Heart right ventricle (tissue), 16 donors: ENCODE measurements at places on chromosomes 13 and 19.

GRCh38 chr19:29687244-29687896, 22.1 kb downstream of the PLEKHF1 start:
- no peaks in the 10 kb centered on the region for H3K36me3 ChIP-seq
- DNase-seq, result no peak
- no peak overlapping the region for H3K4me3 ChIP-seq
- no peaks in the 10 kb centered on the region for H3K27me3 ChIP-seq
- H3K4me1 ChIP-seq, result no peaks in the 10 kb centered on the region

DNA sequence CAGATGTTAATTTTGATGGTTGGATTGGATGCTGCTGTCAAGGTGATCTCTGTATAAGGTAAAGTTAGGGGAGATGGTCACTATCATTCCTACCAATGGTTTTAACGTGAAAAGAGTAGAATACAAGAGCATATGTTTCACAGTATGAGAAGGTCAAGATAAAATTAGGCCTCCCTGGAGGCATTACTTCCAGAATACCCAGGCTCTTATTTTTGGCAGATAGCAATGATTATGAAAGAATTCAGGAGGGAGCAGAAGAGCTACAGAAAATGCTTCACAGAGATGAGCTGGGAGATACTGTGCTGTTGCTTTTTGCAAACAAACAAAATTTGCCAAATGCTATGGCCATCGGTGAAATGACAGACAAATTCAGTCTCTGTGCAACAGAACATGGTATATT, 547.5 kb upstream of the SPRY2 start:
- H3K27ac ChIP-seq, result peak overlapping the region; percentile 19
- no peaks in the 10 kb centered on the region for H3K36me3 ChIP-seq
- no peaks in the 10 kb centered on the region for H3K27me3 ChIP-seq
- H3K4me1 ChIP-seq, result no peaks in the 10 kb centered on the region

GRCh38 chr13:105255472-105255871, 1280.0 kb downstream of the EFNB2 start:
- H3K4me1 ChIP-seq, result no peaks in the 10 kb centered on the region
- DNase-seq, result no peak
- H3K4me3 ChIP-seq, result no peak overlapping the region
- no peaks in the 10 kb centered on the region for H3K27me3 ChIP-seq

GRCh38 chr19:10796653-10797052, 39.4 kb downstream of the TMED1 start:
- H3K4me3 ChIP-seq, result no peak overlapping the region
- no peak overlapping the region for H3K27ac ChIP-seq
- DNase-seq, result no peak
- peaks cover 95% of the 10 kb centered on the region for H3K36me3 ChIP-seq

DNA sequence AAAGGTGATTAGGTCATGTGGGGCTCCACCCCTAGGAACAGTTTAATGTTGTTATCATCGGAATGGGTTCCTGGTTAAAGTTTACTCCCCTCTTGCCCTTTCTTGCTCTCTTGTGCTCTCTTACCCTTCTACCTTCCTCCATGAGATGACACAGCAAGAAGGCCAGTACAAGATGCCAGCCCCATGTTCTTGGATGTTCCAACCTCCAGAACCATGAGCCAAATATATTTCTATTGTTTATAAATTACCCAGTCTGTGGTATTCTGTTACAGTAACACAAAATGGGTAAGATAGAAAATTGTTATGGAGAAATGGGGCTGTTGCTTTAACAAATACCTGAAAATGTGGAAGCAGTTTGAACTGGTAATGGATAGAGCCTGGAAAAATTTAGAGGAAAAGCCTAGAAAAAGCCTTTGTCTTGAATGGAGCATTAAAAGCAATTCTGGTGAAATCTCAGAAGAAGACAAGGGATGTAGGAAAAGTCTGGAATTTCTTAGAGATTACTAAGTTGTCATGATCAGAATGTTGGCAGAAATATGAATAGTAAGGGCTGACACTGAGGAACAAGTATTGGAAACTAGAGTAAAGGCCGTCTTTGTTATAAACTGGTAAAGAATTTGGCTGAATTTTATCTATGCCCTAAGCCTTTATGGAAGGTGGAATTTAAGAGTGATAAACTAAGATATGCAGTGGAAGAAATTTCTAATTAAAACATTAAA, 53.5 kb upstream of the TSC22D1 start:
- H3K27ac ChIP-seq, result no peak overlapping the region
- no peaks in the 10 kb centered on the region for H3K4me1 ChIP-seq
- no peaks in the 10 kb centered on the region for H3K36me3 ChIP-seq
- H3K4me3 ChIP-seq, result no peak overlapping the region
- no peak for DNase-seq
- no peaks in the 10 kb centered on the region for H3K27me3 ChIP-seq
